ENCODE measurements at places on chromosomes 13 and 19.

DNA sequence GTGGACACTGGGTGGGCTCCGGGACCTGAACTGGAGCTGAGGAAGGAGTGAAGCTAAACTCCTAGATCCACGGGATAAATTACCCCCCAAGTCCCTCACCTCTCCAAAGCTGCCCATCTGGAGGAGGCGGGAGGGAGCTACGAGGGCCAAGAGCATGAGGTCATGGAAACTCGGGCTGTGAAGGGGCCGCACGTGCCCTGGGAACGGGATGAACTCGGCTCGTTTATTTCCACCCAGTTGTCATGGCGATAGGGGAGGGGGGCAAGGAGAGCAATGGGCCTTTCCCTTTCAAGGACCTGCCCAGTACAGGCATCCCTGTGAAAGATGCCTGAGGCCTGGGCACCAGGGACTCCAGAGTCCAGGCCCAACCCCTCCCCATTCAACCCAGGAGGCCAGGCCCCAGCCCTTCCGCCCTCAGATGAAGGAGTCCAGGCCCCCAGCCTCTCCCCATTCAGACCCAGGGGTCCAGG is 3.8 kb downstream of the PPP1R12C start:
- DNase-seq, result no peak

DNA sequence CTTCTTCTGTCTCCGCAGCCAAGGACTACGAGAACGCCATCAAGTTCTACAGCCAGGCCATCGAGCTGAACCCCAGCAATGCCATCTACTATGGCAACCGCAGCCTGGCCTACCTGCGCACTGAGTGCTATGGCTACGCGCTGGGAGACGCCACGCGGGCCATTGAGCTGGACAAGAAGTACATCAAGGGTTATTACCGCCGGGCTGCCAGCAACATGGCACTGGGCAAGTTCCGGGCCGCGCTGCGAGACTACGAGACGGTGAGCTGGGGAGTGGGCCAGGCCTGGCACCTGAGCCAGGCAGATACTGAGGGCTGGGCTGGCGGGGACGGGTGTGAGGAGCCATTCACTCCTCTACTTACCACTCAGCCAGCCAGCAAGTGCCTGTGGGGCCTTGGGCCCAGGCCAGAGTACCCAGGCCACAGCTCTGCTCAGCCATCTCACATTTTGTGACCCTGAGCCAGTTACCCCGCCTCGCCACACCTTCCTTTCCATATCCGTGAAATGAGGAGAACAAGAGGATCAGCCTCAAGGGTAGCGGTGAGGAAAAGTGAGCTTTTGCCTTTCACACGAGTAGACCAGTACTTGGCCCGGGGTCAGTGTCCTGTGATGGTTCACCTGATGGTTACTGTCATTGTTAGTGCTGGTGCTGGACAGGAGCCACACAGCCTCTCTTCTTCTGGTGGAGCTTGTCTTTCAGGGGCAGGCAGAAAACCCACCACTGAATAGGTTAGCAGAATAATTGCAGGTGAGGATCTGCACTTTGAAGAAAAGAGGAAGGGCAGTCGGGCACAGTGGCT is 7.0 kb downstream of the PPP5C start:
- no peak for DNase-seq

GRCh38 chr19:3071768-3072167 is 9.5 kb upstream of the TLE5 start:
- DNase-seq, result no peak

GRCh38 chr13:38914070-38914469 is 76.6 kb downstream of the STOML3 start:
- DNase-seq, result no peak

GRCh38 chr19:4722671-4723594 is 709 bp downstream of the DPP9 start:
- DNase-seq, result no peak

DNA sequence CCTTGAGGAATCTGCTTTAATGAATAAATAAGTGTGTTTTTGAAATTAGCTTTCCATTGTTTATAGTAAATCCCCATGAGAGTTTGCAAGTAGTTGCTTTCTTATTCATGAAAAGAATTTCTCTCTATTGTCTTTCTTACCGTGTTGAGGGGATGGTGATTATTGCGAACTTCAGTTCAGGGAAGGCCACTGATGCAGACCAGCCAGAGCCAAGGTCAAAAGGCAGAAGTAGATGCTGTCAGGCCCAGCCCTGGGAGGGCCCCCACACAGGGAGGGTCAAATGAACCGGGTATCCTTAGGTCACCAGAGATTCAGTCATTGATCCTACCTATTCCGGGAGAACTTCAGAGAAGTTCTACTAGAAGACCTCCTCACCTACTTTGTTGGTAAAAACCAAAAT is 185.9 kb downstream of the NUFIP1 start:
- DNase-seq, result no peak

GRCh38 chr19:5832061-5832460 is 7.4 kb downstream of the FUT6 start:
- peak; percentile 91 for DNase-seq

Data from chondrocyte (in vitro differentiated cells).